ENCODE measurements at places on chromosomes 6 and 20.

DNA sequence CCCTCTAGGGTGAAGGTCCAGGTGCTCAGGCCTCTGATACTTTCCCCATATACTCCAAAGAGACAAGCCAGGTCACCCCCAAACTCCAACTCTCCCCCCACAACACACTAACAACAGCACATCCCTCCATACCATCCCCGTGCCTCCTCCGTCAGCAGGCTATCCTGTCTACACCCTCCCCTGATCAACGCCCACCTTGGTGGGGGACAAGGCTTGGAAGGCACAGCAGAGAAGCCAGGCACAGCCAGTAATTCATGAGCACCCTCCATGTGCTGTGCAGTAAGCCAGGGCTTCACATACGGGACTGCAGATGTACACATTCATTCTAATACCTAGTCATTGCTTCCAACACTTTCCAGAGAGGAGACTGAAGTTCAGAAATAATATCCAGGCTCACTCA lies 57.6 kb downstream of the TRERF1 start:
- DNase-seq, result no peak

DNA sequence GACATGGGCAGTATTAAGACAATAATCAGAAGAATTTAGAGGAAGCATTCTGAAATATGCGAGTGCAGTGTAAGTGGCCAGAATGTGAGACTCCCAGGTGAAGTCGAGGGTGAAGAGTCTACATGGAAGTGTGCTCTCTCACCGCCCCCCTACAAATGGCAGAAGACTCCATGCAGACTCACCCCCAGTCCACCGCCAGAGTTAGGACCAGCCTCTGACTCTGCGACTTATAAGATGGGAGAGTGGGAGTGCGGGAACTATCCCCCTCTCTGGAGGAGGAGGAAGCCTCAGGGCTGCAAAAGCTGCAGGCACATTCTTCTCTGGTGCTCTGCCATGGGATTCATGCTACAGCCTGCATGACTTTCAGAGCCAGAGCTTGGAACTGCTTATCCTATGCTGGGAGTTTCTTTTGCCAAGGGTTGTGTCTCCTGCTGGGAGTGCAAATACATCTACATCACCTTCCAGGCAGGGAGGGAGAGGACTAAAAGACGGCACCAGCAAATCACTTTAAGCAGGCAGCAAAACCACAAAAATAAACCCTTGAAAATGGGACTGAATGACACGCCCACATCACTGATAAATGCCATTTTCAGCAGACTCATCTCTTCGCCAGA lies 206.7 kb upstream of the SULF2 start:
- DNase-seq, result no peak

DNA sequence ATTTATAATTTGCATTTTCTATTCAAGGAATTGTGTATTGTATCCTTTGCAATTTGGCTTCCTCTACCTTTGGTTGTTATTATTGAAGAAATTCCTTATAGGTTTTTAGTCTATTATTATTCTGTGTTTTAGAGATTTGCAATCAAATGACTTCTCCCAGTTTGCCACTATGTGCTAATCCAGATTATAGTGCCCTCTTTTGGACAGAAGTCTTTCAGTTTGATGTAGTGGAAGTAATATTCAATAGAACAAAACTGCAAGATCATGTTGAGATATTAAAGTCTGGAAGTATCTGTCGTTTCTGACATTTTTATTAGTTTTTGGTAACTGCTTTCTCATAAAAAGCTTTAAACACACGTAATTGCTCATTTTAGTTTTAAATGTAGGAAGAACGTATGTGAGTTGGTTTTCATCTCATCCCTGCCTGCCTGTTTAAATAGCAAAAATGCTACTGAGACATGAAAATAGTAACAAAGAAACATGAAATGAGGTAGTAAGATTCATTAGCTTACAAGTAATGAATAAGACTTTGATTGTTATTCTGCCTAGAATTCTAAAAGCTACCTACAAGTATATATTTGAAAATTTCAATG lies 72.8 kb downstream of the RTN4IP1 start:
- DNase-seq, result no peak

GRCh38 chr6:170265655-170266054 lies 25.2 kb downstream of the DLL1 start:
- DNase-seq, result no peak

DNA sequence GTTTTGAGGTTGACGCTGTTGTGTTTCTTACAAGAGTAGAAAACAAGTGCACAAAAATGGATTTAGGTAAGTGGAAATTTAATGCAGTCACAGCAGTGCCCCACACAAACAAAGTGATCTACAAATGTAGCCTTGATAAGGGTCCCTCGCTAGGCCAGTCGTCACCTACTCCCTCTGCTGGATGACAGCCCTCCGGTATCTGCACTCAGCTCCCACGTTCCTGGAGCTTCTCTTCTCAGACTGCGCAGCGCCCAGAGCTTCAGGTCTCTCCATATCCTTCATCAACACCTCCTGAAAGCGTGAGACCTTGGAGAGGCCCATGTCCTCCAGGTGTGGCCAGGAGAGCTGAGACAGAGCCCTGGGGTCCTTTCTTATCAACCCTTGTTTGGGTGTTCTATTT lies 58.3 kb upstream of the MAP3K4 start:
- DNase-seq, result no peak

GRCh38 chr20:5268449-5268848 lies 48.3 kb downstream of the PROKR2 start:
- DNase-seq, result no peak

GRCh38 chr6:26016245-26016962 lies 53.8 kb downstream of the TRIM38 start:
- no peak for DNase-seq

GRCh38 chr6:162631546-162631945 lies 96.0 kb downstream of the PRKN start:
- no peak for DNase-seq

DNA sequence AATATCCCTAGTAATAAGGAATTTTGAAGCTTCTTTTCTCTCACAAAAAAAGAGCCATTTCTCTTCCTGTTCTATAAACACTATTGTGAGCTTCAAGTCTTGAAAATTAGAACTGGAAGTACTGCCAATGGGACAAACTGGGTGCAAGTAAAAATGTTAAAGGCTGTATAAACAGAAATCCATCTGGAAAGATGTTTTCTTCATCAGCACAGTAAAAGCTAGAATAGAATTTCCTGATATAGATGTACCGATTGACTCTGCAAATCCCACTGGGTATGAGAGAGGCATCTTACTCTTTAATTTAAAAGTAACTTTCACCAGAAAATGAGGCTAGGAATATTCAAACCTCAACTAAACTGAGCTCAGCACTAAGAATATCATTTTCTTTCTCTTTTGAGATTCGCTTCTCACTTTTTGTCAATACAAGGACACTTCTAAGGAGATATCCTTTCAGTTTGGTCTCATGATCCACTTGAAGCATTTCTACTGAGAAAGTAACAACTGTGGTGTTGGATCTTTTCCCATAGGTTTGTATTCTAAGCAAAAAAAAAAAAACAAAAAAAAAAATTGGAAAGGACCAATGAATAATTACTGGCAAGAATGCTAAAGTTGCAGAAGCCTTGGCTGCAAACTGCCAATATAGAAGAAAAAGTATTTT lies 169.0 kb upstream of the PRDM1 start:
- no peak for DNase-seq

GRCh38 chr6:122657601-122658000 lies 47.4 kb downstream of the PKIB start:
- no peak for DNase-seq

DNA sequence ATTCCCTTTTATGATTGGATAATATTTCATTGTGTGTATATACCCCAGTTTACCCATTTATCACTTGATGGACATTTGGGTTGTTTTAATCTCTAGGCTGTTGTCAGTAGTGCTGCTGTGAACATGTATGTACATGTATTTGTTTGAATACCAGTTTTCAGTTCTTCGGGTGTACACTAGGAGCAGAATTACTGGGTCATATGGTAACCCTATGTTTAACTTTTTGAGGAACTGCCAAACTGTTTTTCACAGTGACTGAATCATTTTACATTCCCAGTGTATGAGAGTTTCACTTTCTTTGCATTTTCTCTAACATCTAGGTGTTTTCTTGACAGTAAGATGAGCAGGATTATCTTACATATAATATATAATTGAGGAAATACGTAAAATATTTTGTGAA lies 44.7 kb upstream of the ADIG start:
- no peak for DNase-seq

DNA sequence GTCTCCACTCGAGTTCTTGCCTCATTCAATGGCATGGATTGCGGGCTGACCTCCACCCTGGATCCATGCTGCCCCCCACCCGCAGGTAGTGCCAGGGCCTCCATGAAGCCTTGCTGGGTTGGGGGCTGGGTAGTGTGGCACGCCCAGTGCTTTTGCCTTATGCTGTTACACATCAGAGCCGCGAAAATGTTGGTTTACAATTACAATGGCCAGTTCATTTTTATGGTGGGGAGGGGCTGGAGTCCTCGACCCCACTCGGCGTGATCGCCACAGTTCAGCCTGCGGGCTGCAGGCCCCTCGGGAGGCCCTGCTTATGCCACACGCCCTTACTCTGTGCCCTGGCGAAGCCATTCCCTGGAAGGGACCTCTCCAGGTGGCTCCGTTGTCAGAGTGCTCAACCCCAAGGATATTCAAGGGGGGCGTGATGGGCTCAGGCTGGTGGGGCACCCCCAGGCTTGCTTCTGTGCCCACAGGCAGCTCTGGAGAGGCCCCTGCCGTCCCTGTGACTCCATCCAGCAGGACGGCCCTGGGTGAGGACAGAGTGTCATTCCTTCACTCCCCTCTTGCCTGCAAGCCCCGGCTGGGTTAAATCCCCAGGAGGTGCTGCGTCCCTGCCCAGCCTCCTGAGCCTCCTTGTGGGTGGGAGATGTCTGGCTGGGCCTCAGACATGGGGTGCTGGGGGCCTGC lies 14.8 kb downstream of the ITPA start:
- no peak for DNase-seq

- no peak for DNase-seq
Observed at GRCh38 chr20:56449459-56449858, 19.0 kb upstream of the RTF2 start.

GRCh38 chr20:9143926-9144325 lies 75.0 kb downstream of the PLCB4 start:
- DNase-seq, result no peak

GRCh38 chr6:6008648-6009421 lies 2.1 kb upstream of the NRN1 start:
- DNase-seq, result no peak

DNA sequence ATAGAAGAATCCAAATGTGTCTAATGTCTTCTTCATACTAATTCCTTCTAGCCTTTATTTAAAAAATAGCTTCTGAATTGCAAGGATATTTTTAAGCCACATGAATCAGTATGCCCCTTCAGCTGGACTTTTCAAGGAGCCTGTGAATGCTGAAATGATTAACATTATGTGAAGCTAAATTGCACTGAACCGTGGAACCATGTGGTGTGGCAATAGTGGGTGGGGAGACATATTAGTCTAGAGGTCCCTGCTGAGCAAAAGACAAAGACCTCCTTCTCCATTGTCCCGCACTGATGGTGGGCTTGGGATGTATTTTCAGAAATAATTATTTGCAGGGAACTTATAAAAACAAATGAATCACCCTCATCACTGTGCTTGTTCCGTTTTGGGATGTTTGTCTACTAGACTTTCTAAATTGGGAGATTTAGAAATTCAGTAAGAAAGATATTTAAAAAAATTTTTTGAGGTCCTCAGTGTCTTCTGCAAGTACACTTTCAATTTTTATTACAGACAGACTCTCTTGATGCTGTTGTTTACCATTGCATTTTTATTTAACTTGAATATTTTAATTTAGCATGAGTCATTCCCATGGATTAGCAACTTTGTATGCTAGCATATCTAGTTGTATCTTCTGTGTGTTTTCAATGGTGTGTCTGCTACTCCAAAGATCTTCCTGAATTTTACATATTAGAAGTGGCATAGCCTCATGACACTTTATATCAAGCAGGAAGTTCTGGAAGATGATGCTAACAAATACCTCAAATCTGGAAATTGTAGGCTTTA lies 238.1 kb downstream of the LAMA2 start:
- no peak for DNase-seq

DNA sequence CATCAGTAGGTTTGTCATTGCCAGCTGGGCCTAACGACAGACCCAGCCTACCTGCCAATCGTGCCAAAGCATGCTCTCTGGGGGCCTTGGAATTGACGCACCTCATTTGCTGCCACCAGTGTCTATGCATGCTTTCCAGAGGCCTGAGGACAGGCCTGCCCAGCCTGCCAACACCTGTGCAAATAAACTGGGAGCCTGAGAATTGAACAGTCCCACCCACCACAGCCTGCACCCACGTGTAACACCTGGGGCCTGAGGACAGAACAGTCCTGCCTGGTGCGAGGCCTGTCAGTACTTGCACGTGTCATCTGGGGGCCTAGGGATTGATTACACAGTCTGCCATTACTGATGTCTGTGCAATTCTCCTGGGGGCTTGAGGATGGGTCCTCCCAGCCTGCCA lies 6.2 kb upstream of the RNF217 start:
- no peak for DNase-seq

DNA sequence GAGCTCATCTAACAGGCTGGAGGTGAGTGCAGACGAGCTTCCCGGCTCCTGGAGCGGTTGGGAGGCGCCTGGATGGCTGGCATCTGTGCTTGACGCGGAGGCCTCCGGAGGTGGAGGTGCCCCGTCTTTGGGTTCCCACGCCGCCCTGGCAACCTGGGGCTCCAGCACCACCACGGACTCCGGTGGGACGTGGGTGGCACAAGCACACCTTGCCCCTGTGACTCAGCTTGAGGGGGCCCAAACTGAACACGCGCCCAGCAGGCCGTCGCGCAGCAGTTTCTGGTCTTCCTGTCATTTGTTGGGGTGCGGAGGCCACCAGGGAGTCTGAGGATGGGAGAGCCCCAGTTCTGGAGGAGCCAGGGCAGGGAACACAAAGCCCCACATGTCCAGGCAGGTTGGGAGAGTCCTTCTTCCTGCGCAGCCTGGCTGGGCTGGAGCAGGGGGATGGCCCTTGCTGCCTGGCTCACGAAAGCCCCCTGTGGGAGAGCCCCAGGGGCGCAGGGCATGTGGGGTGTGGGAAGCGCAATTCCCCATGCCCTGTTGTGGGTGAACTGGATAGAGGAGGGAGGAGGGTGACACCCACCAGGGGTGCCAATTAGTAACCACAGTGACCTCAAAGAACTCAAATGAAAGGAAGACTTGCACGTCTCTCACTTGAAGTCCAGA lies 1378.6 kb upstream of the DEFB115 start:
- DNase-seq, result no peak

DNA sequence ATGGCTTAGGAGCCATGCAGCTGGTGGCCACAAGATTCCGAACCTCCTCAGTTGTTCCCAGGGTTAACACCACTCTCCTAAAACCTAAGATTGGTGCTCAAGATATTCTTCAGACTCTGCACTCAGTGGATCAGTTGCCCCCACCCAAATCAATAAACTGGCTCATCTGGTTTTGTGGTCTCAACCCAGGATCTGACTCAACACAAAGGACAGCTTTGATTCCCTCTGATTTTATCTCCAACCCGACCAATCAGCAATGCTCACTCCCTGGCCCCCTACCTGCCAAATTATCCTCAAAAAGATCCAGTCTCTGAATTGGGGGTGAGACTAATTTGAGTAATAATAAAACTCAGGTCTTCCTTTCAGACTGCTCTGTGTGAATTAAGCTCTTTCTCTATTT lies 137.5 kb downstream of the EYS start:
- no peak for DNase-seq
